ENCODE measurements at places on chromosomes 2 and 18.

DNA sequence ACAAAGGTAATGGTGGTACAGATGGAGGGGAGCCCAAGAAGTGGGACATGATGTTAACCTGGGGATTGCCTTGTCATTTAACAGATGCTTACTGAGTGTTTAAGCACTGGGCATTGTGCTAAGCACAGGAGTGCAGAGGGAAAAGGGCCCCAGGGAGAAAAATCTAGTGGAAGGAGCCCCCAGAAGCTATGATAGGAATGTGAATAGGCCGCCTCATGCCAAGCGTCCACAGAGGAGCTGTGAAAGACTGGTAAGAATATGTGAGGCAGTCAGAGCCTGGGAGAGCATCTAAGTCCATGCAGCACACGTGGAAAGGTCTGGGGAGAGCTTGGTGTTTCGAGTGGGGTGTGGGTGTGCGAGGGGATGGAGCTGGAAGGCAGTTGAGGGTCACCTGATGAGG lies 5.5 kb downstream of the ZNF532 start:
- DNase-seq, result no peak

DNA sequence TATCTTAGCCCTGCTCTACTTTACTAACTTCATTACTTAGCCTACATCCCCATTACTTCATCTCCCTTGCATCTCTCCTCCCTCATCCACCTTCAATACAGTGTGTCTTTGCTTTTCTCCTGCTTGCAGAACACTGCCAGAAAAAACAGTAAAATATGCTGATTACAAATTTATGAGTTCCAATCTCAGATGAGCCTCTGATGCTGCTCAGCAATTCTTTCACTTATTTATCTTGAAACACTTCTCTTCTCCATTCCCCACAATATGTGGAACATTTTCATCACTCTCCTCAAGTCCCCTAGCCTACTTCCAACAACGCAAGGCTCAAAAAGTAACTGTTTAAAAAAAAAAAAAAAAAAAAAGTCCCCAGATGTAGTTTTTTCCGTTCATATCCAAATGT lies 7.1 kb downstream of the VPS54 start:
- DNase-seq, result no peak

GRCh38 chr2:53432936-53433335 lies 334.7 kb upstream of the CHAC2 start:
- DNase-seq, result no peak

DNA sequence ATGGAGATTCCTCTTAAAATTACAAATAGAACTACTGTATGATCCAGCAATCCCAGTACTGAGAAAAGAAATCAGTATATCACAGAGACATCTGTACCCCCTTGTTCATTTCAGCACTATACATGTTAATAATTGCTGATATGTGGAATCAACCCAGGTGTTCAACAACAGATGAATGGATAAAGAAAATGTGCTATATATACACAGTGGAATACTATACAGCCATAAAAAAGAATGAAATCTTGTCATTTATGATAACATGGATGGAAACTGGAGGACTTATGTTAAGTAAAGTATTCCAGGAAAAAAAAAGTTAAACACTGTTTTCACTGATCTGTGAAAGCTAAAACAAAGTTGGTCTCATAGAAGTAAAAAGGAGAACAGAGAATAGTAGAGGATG lies 124.7 kb downstream of the TAF4B start:
- no peak for DNase-seq

GRCh38 chr2:238231251-238231793 lies 8.5 kb downstream of the HES6 start:
- DNase-seq, result peak; percentile 69

GRCh38 chr18:14776801-14777200 lies 28.8 kb downstream of the ANKRD30B start:
- no peak for DNase-seq

- DNase-seq, result no peak
Measured at GRCh38 chr2:185734658-185735057, 3.9 kb upstream of the FSIP2 start.

DNA sequence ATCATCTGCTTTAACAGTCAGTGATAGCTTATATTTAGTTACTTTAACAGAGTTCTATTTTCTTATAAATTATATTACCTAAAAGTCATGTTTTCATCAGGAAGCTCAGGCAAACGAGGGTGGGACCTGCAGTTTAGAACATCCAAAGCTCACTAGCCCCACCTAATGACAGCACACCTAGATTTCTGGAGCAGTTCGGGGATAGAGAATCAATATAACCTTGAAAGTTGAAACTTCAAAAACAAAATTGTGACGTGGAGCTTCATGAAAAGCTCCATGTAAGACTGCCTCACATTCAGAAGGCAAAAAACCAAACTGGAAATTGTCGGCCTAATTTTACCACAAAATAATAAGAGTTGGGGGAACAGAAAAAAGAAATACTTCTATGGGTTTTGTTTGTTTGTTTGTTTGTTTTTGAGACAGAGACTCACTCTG lies 185.9 kb upstream of the CCDC150 start:
- peak; percentile 2 for DNase-seq

DNA sequence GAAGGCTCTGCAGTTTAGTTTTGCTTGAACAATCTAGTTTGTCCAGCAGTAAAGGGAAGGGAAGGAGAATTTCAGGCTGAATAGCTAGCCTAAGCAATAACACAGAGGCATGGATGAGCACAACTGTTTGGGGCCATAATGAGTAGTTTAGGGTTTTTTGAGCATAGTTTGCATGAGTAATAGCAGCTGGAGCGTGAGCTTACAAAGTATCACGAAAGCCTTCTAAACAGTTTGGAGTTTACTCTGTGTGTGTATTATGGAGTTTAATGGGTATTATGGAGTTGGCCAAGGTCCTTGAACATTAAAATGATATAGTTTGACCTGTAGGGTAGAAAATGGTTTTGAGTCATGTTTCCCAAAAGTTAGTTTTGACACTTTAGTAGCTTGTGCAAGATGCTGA lies 782.3 kb downstream of the ERBB4 start:
- no peak for DNase-seq

- DNase-seq, result no peak
Measured at GRCh38 chr18:61900504-61901281, 7.9 kb upstream of the RNF152 start.

Measured in T follicular helper cell (primary cell).